ENCODE measurements at places on chromosomes 5 and 9. TPM values are rescaled to one million over a fixed set of nuclear protein-coding genes. Genes with fewer than 3 reads are reported as not detected.
A peak's percentile ranks its signal among the peaks of the same experiment; 100 is the strongest.

- DNase-seq: no peak
Measured at GRCh38 chr5:56406838-56407237, 173.7 kb upstream of the ANKRD55 start.

The SPINK7 gene
- total RNA-seq: not detected

- no peak for DNase-seq
Measured at GRCh38 chr5:62718324-62718723, 139.7 kb downstream of the LRRC70 start.

The PCDHB12 gene
- total RNA-seq: 2.5 TPM

DNA sequence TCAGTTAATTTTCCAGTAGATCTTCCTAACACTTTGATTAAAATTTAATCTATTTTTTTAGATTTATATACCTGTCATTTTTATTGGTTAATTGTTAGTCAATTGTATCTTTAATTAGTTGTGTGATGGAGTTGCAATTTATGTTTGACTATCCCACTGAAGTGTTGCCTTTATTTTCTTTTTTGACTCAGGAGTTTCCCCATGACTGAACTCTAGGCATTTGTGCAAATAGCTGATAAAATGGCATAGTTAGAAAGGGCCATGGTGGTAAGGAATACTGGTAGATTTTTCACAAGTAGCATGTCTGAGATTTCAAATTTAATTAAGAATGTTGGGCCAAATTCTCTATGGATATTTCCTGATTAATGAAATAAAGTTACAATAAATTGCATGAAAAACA lies 273.1 kb upstream of the DAB2 start:
- DNase-seq: no peak

GRCh38 chr5:122845229-122846050 lies at the start of gene SNX24:
SNX24 (plus strand) TSS chr5:122845613; CDS start chr5:122845634, 21 bp downstream.
- DNase-seq: peak; percentile 93

DNA sequence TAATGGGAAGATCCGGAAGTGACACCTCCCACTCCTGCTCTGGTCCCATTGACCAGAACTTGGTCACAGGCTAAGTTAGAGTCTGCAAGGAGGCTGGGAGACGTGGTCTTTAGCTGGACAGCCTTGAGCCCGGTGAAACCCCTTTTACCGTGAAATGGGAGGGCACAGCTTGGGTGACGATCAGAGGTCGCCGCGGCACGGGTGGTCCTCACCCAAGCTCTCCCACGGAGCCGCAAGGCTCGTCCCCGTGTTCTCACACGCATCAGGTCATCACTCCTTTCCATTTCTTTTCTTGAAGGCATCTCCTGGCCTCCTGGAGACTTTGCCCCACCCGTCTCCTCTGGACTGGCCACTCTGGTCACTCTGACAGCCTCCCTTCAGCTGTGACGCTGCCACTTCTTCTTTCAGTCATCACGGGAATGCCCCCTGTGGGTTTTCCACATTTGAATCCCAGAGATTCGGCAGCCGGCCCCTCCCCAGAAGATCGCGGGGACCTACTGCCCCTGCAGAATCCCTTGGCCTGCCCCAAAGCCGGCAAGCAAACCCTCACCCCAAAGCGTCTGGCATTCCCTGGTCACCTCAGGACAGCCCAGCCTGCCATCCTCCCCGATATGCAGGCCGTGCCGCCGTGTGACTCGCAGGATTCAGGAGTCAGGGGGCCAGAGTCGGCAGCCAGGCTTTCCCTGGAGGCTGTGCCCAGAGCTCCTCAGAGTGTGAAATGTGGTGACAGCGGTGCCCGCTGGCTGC lies 18.9 kb upstream of the EGFL7 start:
- no peak for DNase-seq

- no peak for DNase-seq
Measured at GRCh38 chr5:151038412-151038745, 18.0 kb downstream of the GPX3 start.

DNA sequence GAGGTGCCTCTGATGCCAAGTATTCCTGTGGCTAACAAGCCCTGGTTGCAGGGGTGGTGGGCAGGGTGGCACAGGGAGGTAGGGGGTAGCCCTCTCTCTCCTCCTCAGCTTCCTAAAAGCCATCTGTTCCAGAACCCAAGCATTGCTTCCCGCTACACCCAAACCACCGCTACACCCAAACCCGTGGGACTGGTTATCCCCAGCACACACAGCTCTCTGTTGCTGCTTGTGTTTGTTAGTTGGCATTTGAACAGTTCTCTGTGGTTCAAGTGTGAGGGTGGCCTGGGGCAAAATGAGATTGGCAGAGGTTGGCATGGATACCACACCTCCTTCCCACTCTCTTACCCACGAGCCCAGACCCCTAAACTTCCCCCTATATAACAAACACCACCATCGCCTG lies 40.4 kb downstream of the SPARC start:
- no peak for DNase-seq

- no peak for DNase-seq
Measured at GRCh38 chr5:19706776-19707175, 281.2 kb downstream of the CDH18 start.

The CDC20B gene
- not detected for total RNA-seq

DNA sequence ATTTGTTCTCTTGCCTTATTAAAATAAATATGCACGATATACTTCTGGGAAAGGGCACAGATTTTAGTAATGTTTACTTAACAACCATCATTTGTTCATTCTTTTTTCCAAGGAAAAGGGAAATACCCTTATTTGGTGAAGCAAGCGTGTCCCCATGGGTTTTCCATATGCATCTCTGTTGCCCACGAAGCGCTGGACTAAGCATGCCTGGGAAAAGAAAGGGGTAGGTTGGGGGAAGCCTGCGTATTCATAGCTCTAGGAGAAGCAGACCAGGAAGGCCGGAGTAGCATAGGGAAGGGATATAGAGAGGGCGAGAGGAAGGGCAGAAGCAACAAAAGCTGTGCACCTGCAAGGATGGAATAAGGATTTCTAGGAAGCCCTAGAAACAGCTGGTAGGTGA lies 61.8 kb upstream of the ACO1 start:
- no peak for DNase-seq

- DNase-seq: no peak
Measured at GRCh38 chr5:78809444-78809843, 160.9 kb upstream of the LHFPL2 start.
